ENCODE measurements at places on chromosomes 7 and 10.

DNA sequence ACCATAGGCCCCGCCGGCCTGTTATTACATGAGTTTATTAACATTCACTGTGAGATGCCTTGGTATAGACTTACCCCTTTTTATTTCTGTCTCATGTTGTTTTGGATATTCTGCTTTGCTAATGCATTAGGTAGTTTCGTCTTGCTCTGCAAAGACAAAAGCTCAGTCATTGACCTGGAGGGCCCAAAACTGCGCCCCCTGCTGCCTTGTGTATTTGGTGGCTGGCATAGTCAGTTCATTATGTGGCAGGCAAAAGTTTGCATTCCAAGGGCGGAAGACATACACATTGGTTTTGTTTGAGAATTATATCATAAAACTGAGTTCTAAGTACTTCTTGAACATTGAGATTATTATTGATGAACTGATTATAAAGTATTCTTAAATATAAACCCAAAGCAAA, 372.5 kb downstream of the SDK1 start:
- DNase-seq = peak; percentile 24

DNA sequence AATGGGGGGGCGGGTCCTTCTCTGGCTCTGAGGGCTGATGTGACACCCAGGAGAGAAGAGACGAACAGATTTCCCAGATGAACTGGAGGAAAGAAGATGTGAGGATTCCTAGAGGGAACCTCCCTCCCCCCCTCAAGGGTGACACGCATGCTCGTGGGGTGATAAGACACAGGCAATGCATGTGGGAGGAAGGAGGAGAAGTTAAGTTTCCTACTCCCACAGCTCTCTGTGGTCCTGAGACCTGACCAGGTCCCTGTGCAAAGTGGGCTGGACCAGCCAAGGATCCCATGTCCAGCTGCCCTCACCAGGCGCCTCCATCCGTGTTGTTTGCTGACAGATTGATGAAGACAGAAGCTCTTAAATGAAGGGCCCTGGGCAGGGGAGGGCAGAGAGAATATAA, 112.6 kb downstream of the SH3PXD2A start:
- DNase-seq = no peak

- DNase-seq = no peak
Observed at GRCh38 chr7:2518737-2519118, 846 bp upstream of the LFNG start.

GRCh38 chr7:138089080-138089901, 13.0 kb downstream of the AKR1D1 start:
- no peak for DNase-seq

- DNase-seq = no peak
Observed at GRCh38 chr10:98533241-98533640, 86.5 kb upstream of the HPS1 start.

GRCh38 chr10:61792921-61793320, 108.6 kb upstream of the ARID5B start:
- no peak for DNase-seq

GRCh38 chr7:140176122-140176701, 571 bp downstream of the KDM7A start:
- no peak for DNase-seq

DNA sequence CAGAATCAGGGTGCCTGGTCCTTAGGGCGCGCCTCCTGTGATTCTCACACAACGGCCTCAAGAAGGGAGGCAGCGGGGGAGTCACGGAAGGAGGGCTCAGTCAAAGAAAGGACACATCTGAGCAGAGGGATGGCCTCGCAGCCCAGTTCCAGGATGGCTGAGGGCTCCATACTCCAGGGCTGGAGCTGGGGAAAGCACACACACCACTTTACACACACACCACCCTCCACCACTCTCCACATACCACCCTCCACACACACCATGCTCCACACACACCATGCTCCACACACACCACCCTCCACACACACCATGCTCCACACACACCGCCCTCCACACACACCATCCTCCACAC, 22.2 kb downstream of the PRKAG2 start:
- DNase-seq = no peak

- DNase-seq = no peak
Observed at GRCh38 chr10:127276794-127277462, 80.5 kb upstream of the INSYN2A start.

GRCh38 chr10:97332591-97333350, 1.8 kb downstream of the FRAT2 start:
- peak; percentile 37 for DNase-seq

- DNase-seq = peak; percentile 55
Observed at GRCh38 chr10:22712956-22713852, 1.2 kb downstream of the PIP4K2A start.

DNA sequence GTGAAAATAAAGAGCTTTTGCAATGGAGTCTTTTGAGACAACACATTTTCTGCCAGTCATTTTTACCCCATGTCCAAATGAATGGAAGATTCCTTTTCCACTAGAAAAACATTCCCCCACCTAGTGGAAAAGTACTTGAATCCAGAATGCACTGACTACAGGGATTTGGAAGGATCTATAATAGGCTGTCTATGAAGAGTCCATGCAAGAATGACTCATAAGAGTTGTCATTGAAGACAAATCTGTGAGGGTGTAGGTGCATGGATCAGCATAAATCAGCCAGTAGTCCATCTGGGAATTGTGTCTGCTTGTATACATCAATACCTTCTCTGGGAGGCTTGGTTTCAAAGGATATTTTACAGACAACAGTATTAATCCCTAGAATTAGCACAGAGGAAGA, 32.5 kb upstream of the TRUB1 start:
- peak; percentile 2 for DNase-seq

DNA sequence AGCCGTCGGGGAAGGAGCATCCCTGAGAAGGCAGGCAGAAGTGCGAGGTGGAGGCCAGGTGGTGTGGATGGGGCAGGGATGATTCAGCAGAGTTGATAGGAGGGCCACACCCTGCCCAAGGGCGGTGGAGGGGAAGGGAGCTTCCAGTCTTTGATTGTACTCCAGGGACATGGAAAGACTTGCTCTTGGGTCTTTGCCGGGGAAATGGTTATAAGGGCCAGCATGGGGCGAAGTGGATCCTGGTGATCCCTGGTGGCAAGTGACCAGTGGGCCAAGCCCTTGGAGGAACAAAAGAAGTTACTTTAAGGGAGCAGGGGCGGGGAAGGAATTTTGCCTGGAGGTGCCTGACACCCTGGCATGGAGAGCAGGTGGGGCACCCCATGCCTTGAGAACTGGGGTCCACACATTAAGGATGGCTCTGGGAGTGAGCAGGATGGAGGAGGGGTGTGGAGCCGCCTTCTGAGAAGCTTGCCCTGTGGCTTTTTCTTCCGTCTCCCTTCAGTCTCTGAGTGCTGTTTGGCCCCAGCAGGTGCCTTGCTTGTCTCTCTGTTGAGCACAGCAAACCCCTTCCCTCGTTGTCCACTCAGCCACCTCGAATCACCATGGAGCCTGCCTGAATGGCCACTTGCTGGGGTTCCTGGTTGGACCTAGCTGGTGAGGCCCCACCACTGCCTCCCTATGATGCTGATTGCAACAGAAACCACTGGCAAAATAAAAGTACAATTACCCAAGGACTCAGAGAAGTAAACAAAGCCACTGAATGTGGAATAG, 83.9 kb downstream of the RAMP3 start:
- DNase-seq = no peak

GRCh38 chr10:108393089-108393488, 1228.6 kb upstream of the SORCS1 start:
- no peak for DNase-seq

DNA sequence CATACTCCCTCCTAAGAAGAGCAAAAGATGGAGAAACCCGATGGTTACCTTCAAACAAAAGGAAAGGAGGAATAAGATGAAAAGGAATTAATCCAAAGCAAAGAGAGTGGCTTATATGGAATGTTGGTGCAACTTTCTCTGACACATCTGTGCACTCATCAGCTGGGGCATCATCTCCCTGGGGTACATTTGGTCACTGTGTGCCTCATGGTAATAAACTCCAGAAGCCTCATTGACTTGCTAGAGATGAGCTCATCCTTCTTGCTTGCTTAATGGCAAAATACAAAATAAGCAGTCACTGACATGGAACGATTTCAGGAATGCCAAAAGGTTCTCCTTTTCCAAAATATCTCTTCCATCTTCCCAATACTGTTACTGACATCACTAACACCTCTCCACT, 22.5 kb downstream of the CAV1 start:
- no peak for DNase-seq

DNA sequence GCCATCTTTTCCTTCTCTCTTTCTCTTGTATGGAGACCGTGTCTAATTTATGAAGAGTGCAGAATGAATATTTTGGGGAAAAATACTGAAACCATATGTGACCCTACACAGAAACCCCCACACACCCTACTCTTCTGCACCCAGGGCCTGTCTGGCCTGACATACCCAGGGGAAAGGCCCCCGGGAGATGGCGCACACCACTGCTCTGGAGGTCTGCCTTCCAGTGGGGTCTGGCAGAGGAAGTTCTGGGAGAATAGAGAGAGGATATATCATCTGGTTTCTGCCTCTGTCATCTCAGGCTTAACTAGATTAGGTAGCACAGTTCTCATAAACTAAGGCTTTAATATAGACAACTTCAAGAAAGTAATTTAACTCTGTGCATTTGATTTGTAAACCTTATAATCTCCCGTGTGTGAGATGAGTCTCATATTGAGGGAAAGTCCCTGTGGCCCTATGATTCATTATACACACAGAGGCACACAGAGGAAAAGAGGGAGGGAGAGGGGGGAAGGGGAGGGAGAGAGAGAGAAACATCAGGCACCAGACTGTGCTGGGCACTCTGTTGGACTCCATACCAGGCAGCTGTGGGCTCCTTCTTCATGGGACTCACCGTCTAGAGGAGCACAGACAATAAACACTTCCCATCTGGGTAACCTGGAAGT, 123.3 kb downstream of the AOAH start:
- DNase-seq = no peak

GRCh38 chr7:26723129-26723528, 141.3 kb downstream of the SKAP2 start:
- DNase-seq = no peak

GRCh38 chr10:29923416-29923965, 135.9 kb downstream of the JCAD start:
- no peak for DNase-seq

DNA sequence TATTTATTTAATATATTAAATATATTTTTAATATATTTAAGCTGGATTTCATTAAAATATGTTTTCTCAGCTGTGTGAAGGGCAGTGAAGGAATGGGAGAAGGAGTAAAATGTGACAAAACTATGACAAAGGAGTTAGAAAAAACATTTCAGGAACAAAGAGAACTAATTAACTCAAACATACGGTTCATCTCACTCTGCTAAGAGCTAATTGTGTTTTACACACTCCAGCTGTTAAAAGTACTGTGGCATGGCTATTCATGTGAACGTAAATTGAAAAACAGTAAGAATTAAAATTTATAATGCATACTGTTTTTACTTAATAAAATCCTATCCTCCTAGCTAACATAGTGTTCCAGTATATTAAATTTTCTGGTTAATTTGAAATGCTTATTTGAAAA, 262.5 kb upstream of the GNAI1 start:
- DNase-seq = no peak

GRCh38 chr10:100209303-100209702, 20.1 kb downstream of the CHUK start:
- DNase-seq = no peak

GRCh38 chr10:75195035-75195763, 15.4 kb upstream of the VDAC2 start:
- no peak for DNase-seq

- DNase-seq = no peak
Observed at GRCh38 chr10:102202386-102202785, 23.7 kb upstream of the ELOVL3 start.

DNA sequence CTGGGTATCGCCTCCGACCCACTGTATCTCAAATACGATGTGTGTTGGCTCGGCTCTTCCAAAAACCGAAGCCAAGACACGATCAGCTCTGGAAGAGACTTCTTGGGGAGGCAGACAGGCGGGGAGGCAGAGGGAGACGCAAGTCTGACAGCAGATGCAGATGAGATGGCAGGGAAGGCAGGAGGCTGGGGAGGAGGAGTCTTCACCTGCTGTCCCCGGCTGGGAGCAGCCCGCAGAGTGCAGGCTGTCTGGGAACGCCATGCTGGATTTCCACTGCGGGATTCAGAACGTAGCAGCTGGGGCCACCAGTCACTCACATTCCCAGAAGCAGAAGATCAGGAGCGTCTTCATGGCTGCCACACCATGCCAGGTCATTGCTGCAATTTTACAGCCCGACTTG, 29.4 kb downstream of the CTBP2 start:
- no peak for DNase-seq

GRCh38 chr7:158556721-158557440, 30.7 kb downstream of the PTPRN2 start:
- DNase-seq = no peak

DNA sequence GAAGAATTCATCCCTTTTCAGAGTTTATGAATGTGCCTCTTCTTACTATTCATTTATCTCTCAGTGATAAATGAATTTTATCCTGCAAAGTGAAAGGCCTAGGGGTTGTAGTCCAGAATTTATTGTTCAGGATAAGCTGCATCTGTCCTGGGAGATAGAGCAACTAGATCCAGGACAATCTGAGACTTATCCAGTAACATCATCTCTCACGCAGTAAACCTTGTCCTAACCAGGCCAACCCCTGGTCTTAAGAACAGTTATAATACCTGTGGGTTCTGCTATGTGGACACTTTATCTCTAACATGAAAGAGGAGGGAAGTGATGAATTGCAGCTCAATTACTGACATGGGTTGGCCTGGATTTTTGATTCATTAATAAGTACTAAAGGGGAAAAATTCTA, 287.6 kb downstream of the BMPER start:
- no peak for DNase-seq

GRCh38 chr7:80770675-80771081, 132.2 kb downstream of the CD36 start:
- DNase-seq = no peak

DNA sequence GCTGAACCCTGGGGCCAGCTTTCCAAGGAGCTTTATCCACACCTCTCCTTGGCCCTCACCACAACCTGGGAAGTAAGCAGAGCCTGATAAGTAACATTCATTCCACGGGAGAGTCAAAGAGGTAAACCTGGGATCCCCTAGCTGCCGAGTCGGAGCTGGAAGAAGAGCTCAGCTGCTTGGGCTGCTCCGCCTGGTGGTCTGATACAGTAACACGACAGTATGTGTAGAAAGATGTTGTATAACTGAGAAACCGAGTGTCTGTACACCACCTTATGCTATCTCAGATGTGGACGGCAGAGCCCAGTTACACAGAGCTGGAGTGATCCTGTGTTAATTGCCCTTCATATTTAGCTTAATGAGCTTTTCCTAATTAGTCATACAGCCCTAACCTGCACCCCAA, 151.3 kb upstream of the KMT2E start:
- DNase-seq = peak; percentile 47

GRCh38 chr7:84801396-84801795, 385.5 kb downstream of the SEMA3D start:
- no peak for DNase-seq

Measured in NCI-H524 (cell line).